ENCODE measurements at places on chromosomes 7 and 10.

GRCh38 chr7:82049891-82050533 lies 280.2 kb upstream of the HGF start:
- DNase-seq: peak; percentile 89

- DNase-seq: peak; percentile 50
These were observed 56.6 kb upstream of the PTN start for GRCh38 chr7:137399827-137400823.

- DNase-seq: no peak
These were observed 236.7 kb downstream of the DIP2C start for GRCh38 chr10:452512-453426.

- DNase-seq: no peak
These were observed 25.6 kb upstream of the SOSTDC1 start for GRCh38 chr7:16491148-16491547.

DNA sequence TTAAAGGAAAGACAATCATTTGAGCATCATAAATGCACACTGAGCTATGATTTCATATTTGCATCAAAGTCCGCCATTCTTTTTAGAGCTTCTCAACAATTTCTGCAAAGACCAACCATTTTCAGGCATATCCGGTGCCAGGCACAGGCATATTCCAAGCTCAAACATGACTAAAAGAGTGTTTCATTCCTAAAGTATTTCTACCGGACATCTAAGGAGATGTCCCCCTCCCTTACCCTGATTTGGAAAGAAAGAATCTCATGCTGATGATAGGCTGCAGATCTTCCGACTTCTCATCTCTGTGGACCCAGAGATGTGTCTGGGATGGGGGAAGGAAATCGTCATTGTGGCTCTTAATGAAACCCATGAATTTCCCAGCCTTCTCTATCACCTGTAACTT lies 600.5 kb upstream of the MGMT start:
- DNase-seq: no peak

DNA sequence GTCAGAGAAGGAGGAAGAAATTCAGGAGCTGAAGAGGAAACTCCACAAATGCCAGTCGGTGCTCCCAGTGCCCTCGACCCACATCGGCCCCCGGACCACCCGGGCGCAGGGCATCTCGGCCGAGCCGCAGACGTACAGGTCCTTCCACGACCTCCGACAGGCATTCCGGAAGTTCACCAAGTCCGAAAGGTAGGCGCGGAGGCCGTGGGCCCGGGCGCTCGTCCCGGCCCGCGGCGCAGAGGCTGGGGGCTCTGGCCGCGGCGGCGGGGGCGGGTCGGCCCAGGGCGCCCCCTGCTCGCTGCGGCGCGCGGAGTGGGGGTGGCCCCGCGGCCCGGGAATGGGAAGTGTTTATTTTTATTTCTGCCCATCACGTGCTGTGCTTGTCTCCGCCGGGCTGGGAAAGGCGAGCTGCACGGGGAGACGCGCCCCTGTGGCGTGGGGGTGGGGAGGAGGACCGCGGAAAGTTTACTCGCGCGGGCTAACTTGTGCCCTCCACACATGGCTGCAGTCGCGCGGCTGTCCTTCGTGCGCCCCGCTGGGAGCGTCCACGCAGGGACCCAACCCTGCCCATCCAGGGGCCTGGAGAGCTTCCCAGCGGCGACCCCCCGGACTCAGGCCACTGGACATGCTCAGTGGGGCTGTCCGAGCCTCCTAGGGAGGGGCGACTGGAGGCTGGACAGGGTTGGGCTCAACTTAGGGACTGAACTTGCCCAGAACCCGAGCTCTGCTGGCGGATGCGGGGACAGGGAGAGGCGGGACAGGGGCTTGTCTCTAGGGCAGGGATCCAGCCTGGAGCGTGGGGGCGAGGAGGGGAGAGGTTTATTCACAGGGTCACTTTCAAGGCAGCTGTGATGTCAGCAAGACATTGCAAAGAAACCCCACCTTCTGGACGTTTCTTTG lies 82.6 kb upstream of the PRKG1 start:
- no peak for DNase-seq

GRCh38 chr7:101817471-101818286 lies at the start of gene CUX1:
Gene CUX1 (plus strand): TSS chr7:101817626. CDS start chr7:101817640, 14 bp downstream.
- peak; percentile 38 for DNase-seq

- DNase-seq: peak; percentile 61
These were observed 126.6 kb downstream of the CUX1 start for GRCh38 chr7:101943889-101944600.

GRCh38 chr10:92845921-92846320 lies 2.4 kb upstream of the EXOC6 start:
- no peak for DNase-seq

DNA sequence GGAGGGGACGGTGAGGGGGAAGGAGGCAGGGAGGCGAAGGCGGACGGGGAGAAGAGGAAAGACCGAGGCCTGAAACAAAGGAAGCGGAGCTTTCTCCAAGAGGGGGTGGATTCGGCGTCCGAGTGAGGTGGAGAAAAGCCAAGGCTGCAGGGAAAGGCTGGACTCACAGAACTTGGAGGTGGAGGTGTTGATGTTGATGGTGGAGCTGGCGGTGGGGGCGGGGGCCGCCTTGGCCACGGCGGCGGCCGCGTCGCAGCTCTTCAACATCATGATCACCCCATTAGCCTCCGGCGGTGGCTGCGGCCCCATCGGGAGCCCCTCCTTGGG lies 578 bp downstream of the CACUL1 start:
- DNase-seq: peak; percentile 35

DNA sequence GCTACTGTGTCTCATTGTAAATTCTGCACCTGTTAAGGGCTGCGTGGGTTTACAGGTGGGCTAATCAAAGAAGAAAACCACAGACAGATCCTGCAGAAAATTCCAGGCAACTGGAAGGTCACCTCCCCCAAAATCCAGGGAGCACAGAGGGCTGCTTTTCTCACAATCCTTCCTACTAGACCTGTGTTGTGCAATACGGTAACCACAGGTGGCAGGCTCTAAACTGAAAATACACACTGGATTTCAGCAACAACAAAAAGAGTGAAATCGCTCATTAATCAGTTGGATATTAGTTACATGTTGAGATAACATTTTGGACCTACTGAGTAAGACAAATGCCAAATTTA lies 83.2 kb downstream of the SLC16A9 start:
- DNase-seq: no peak
